ENCODE measurements at places on chromosomes 2 and 18. TPM values are rescaled to one million over a fixed set of nuclear protein-coding genes. Genes with fewer than 3 reads are reported as not detected.

Gene ANKRD30BL
- not detected for total RNA-seq

DNA sequence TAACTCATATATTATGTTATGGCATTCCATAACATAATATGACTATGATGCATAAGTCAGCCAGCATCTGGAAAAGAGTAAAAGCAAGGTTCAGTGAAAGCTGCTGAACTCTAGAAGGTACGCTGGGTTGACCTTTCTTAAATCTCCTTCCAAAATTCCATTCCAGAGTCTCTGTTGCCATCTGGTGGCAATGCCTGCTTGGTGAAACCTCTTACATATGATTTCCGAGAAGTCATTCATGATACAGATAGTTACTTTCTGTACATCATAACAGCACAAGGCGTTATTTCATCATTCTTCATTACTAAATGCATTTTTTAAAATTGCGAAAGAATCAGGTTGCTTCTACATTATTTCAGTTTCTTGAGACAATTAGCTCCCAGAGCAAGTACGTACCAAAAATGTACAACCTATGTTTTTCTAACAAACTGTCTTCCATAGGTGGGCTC is 7.0 kb upstream of the EPG5 start:
- no peaks in the 10 kb centered on the region for H3K36me3 ChIP-seq
- H3K27ac ChIP-seq, result no peak overlapping the region
- H3K27me3 ChIP-seq, result no peaks in the 10 kb centered on the region
- H3K4me3 ChIP-seq, result no peak overlapping the region
- peaks cover 10% of the 10 kb centered on the region for H3K4me1 ChIP-seq
- DNase-seq, result peak; percentile 46

DNA sequence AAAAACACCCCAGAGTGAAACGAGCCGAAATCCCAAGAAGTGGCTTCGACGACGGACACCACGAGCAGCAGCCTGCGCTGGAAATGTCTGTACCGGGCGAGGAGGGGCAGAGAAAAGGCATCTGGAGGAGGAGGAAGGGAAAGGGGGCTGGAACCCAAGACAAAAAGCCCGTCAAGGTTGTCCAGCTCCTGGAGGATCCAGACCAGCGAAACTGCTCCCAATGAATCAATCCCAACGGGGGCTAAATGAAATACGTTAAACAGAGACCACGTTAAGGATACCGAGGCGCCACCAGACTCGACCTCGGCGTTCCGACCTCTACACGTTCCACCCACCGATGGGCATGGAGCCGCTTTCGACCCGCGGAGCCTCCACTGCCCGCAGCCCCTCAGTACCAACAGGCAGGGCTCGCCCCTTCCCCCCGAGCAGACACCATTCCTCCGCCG is 400 bp downstream of the CCDC88A start:
- peak overlapping the region; percentile 85 for H3K4me3 ChIP-seq
- peak; percentile 48 for DNase-seq
- H3K4me1 ChIP-seq, result no peaks in the 10 kb centered on the region
- peaks cover 1% of the 10 kb centered on the region for H3K36me3 ChIP-seq

DNA sequence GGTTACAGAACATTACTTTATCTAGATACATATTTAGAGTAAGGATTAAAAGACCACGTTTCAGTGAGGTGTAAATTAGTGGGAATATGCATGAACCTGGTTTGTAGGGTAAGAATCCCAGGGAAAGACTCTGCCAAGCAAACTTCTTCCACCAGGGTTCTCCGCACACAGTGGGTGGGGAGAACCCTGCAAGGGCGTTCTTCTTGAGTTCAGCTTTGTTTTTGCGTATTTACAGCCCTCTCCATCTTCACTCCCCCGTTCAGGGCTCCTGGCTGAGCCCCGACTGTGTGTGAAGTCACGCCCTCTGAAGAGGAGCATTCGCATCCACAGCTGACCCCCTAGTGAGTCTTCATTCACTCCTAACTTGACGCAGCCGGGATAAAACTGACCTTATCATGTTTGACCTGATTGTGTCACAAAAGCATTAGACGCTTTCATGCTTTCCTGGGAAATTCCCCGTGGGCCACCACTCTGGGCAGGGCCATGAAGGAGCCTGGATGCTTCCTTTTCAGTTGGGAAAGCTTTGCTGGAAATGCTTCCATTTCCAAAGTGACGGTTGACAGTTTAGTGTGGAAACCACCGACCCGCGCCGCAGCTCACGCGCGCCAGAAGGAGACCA is 1.0 kb downstream of the ALKAL2 start:
- H3K27me3 ChIP-seq, result peaks cover 8% of the 10 kb centered on the region
- peak; percentile 40 for DNase-seq
- H3K4me1 ChIP-seq, result peaks cover 16% of the 10 kb centered on the region
- peaks cover 7% of the 10 kb centered on the region for H3K36me3 ChIP-seq
- peak overlapping the region; percentile 45 for H3K4me3 ChIP-seq

GRCh38 chr2:179513181-179513580 is 248.5 kb upstream of the SESTD1 start:
- H3K27me3 ChIP-seq, result no peaks in the 10 kb centered on the region
- H3K4me1 ChIP-seq, result no peaks in the 10 kb centered on the region
- no peak for DNase-seq
- H3K27ac ChIP-seq, result no peak overlapping the region
- H3K36me3 ChIP-seq, result peaks cover 15% of the 10 kb centered on the region

DNA sequence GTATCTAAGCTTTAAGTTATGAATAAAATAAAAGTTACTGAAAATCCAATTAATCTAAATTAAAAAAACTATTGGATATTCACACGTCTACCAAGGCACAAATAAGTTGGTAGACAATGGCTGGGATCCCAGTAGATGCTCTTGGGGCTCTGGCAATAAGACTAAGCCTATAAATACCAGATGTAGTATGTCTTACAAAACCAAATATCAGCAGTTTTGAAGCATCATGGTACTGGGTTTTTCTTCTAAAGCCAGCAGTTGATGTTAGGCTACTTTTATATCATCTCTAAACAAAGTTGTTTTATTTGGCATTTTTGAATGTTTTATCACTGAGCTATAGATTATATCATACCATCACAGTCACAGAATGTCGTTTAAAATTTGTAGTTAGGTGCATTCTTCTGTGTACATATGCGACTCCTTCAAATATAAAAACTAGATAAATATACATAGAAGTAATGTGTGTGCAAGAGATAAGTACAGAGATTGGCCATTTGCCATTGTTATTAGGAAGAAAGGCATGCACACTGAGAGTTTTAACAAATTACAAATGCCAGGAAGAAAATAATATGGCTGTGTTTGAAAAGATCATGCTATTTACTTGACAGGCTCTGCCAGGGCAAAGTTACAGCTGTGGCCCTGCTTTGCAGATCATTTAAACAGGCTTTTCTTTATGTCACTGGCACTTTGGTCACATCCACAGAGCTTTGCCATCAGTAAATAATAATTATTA is 21.6 kb upstream of the TMEM17 start:
- no peak overlapping the region for H3K4me3 ChIP-seq
- no peak overlapping the region for H3K27ac ChIP-seq
- H3K4me1 ChIP-seq, result peaks cover 3% of the 10 kb centered on the region
- H3K36me3 ChIP-seq, result peaks cover 12% of the 10 kb centered on the region
- H3K27me3 ChIP-seq, result no peaks in the 10 kb centered on the region

GRCh38 chr18:3585656-3586509 is 135.9 kb downstream of the TGIF1 start:
- peaks cover 6% of the 10 kb centered on the region for H3K36me3 ChIP-seq
- no peak overlapping the region for H3K4me3 ChIP-seq
- H3K27me3 ChIP-seq, result no peaks in the 10 kb centered on the region
- peak overlapping the region; percentile 94 for H3K27ac ChIP-seq
- peak; percentile 89 for DNase-seq
